ENCODE measurements at places on chromosomes 3 and 15.

DNA sequence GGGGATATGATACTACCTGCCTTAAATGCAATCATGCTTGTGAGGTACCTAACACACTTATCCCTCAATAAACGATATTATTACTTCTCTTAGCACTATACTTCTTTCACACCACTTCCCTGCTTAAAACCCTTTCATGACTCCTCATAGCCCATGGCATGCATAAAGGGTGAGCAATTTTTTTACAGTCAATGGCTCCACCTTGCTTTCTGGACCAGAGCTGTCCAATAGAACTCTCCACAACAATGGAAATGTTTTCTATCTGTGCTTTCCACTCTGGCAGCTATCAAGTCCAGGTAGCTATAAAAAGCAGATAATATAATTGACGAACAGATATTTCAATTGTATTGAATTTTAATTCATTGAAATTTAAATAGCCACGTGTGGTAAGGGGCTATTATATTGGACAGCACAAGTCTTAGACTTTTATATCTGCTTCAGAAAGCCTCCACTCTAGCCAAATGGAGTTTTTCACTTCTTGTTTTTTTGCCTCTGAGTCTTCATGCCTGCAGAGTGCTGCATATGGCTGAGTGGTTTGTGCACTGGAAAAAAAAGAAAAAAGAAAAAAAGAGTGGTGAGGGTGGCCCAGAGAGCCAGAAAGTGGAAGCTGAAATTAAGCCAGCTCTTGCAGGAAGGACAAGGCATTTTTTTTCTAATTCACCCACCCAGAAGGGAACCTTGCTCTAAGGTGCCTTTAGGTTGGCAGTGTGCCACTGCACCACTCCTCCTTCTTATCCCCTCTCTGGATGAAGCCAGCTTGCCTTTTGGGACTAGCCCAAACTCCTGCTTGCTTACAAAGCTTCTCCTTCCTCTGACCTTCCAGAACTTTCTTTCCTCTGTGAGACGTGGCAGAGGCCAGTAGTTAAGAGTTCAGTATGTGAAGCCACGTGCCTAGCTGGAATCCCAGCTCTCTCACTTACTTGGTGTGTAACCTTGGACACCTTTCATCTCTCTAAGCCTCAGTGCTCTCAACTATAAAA lies 239.0 kb upstream of the LRTM1 start:
- DNase-seq, result no peak

DNA sequence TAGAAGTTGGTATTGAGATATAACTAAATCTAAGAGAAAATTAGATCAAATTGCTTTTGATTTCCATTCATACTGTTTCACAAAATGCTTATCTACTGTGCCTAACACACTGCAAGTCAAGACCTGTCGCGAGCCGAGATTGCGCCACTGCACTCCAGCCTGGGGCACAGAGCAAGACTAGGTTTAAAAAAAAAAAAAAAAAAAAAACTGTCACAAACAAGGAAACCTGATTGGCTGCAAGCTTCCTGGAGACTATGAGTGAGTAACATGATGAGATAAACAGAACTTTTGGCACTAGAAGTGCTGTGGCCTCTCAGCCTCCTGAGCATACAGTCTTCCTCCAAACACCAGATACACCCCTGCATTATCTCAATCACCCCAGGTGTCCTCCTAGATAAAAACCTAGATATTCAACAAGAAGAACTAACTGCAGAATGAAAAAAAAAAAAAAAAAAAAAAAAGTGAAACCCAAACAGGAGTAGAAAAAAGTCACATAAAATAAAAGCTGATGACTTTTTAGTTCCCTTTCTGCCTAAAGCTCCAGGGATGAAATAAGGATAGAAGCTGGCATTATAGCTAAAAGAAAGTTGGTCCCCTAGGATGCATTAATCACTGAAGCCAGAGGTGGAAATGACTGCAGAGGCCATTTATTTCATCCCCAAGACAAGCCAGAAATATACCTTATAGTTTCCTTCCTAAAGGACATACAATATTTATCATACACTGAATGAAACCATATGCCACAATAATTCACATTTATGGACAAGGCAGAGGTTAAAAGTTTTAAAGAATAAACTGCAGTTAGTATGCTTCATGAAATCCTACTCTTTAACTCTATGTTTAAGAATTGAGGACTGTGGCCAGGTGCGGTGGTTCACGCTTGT lies 82.4 kb downstream of the P3H2 start:
- no peak for DNase-seq

GRCh38 chr15:88048755-88049154 lies 207.8 kb downstream of the NTRK3 start:
- DNase-seq, result no peak

DNA sequence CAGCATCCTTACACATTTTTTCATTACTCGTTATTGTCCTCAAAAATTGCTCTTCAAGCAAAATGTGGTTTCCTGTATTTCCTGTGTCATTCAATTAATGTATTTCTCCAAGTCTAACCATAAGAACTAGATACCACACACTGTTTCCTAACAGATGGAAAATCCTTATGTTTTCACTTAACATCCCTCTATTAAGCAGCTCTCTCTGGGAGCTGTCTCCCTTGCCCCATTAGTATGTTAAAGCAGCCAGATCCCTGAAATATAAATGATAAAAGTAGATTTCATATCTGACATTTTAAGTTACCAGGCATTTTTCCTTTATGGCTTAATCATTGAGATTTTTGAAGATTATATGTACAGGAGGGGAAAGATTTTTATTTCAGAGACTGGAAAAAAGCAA lies 15.9 kb downstream of the PFN2 start:
- no peak for DNase-seq

- no peak for DNase-seq
These were observed 41.3 kb downstream of the WHAMM start for GRCh38 chr15:82850731-82851130.

DNA sequence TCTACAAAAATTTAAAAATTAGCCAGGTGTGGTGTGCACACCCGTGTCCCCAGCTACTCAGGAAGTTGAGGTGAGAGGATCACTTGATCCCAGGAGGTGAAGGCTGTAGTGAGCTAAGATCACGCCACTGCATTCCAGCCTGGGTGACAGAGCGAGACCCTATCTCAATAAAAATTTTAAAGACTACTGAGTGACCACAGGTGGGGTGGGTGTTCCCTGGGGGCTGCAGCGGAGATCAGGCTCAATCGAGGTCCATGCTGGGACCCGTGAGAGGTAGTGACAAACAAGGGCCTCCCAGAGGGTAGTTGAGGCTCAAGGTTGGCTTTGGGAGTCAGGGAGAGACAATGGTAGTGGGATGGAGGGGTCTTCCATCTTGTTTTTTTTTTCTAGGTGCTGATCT lies 38.9 kb upstream of the LIMD1 start:
- no peak for DNase-seq

DNA sequence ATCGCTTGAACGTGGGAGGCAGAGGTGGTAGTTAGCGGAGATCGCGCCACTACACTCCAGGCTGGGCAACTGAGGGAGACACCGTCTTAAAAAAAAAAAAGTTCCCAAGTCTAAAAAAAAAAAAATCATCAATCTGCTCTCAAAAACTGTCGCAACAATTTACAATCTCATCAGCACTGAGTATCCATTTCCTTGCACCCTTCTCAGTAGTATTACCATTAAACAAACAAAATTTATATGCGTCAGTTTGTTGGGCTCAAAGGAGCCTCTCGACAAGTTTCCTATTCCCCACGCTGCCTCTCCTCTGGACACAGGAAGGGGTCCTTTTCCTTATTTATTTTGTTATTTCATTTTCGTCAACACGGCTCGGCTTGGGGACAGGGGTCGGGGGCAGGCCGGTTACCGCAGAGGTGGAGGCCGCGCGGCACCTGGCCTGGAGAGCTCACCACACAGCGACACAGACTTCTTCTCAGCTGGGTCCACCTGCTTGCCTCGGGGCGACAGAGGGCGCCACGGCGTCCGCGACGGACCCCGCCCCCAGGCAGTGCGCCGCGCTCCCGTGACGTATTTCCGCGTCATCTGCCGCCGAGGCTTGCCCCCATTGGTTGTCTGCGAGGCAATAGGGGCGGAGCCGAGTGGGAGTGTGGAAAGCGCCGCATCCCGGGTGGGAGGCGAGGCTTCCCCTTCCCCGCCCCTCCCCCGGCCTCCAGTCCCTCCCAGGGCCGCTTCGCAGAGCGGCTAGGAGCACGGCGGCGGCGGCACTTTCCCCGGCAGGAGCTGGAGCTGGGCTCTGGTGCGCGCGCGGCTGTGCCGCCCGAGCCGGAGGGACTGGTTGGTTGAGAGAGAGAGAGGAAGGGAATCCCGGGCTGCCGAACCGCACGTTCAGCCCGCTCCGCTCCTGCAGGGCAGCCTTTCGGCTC lies at the start of gene MAP2K1:
Gene MAP2K1 (plus strand): TSS at position 709 of the 920 bp plus-strand sequence. CDS start 436 bp downstream, outside the sequence.
- DNase-seq, result peak; percentile 99

DNA sequence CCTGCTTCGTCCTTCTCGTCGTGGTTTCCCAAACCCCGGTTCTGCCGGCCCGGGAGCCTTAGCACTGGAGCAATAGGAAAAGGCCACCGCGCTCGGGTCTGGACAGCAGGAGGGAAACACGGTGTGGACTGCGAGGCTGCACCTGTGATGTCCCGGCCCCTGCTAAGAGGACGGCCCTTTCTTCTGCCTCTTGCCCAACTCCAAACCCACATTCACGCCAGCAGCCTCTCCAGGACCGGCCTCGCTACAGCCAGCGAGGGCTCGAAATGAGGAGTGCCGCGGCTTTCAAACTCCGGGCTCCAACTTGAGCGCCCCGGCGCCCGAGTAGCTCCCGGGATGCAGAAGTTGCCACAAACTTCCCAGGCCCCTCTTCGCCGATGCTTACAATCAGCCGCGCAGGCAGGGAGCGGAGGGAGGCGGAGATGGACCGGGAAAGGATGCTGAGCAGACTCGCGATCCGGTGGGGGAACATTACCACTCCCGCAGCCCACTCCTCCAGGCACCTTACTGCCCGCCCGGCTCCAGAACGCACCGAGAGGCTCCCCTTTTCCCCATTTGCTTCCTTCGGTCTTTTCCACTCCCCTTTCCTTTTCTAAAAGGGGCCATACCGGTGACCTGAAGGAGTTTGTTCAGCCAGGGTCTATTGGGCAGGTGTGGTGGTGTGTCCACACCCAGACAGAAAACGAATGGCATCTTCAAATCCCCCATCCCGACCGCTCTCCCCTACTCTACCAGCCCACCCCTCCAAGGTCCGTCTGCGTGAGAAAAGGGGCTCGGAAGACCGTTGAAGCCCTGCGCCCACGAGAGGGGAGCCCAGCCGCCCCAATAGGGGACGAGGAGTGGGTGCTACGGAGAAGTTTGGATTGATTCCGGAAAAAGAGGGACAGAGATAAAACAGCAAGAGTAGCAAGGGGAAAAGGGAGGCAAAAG lies 18.8 kb upstream of the SATB1 start:
- DNase-seq, result peak; percentile 16

DNA sequence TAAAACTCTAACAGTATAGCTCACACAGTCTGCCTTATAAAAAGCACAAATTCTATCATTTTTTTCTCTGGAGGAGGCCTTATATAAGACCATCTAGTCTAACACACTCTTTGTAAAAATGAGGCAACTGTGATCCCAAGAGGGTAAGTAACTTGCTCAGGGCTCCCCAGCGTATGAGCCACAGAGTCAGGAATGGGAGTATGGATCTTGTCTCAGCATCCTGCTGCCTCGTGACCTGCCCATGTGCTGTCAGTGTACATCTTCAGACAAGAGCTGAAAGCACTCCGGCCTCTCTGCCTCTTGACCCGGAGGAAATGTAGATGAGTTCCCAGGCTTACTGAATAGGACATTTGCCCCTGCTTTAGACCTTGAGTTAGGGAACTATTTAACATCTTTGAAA lies 28.4 kb upstream of the MEF2A start:
- DNase-seq, result no peak

GRCh38 chr3:85475346-85475745 lies 516.6 kb downstream of the CADM2 start:
- no peak for DNase-seq

DNA sequence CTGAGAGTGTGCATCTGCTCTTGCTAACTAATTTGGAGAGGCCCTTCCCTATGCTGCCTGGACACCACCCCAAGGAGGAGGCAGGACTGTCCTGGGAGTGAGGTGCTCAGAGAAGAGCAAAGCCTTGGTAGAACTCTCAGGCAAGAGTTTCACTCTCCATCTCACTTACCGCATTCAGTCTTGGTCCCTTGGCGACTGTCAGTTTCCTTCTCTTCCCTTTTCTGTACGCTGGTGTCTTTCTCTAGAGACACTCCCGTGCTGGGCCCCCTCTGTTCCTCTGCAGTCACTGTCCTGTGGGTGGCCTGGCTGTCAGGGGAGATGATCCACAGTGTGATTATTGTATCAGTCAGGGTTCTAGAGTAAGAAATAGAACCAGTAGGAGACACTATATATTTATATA lies 44.0 kb downstream of the IDH2 start:
- no peak for DNase-seq

DNA sequence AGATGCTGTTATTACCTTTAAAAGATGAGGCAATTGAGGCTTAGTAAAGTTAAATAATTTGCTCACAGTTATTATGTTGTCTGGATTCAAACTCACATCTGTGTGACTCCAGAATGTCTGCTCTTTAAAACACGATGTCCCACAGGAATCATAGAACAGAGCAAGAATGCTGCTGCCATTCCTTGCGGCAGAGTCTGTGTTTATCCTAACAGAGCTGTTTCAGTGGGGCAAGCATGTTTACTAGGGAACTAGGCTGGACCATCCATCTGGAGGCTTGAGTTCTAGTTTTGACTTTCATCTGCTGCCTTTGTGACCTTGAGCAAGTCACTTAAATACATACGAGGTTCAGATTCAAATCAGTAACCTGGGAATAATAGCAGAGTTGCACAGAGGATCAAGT lies 72.1 kb downstream of the BBX start:
- DNase-seq, result no peak

- DNase-seq, result no peak
These were observed 48.0 kb downstream of the SMAD6 start for GRCh38 chr15:66749841-66750575.

- no peak for DNase-seq
These were observed 380.0 kb upstream of the GOLIM4 start for GRCh38 chr3:168475704-168476103.

- DNase-seq, result no peak
These were observed 28.5 kb upstream of the APOD start for GRCh38 chr3:195612075-195612800.

DNA sequence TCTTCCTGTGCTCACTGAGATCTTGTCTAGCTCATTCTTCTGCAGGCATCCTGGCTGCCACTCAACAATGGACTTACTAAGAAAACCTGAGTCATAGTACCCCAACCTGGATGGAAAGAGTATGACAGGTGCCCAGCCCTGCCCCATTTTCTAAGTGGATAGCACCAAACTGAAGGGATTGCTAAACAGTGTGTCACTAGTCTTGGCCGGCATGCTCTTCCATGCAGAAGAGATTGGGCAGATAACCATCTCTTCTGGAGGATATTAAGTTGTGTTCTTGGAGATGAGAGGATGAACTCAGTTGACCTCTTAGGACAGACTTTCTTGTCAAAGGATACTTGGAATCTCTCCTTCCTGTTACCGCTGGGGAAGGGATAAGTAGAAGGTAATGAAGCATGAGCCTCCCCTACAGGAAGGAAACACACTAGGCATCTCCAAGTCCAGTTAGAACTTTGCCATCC lies 797.5 kb downstream of the AGBL1 start:
- no peak for DNase-seq

Measured in muscle of arm (tissue), 14 donors.